Hematopoietic multipotent progenitor cell treated with erythropoietin and hydrocortisone succinate and interleukin-3 and kit ligand, for 17 days (in vitro differentiated cells): ENCODE measurements at places on chromosomes 12 and 14.

DNA sequence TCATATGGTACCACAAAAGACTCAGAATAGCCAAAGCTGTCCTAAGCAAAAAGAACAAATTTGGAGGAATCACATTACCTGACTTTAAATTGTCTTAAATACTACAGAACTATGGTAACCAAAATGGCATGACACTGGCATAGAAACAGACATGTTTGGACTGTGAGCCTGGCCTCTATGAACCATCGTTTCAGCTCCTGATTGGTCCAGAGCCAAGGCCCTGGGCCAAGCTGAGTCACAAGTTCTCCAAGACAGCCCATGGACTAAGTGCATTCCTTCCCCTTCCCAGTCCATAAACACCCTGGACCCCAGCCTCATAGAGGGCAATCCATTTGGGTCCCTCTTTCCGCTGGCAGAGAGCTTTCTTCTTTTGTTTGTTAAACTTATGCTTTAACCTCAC lies 12.1 kb upstream of the PRR4 start:
- no peak for DNase-seq

DNA sequence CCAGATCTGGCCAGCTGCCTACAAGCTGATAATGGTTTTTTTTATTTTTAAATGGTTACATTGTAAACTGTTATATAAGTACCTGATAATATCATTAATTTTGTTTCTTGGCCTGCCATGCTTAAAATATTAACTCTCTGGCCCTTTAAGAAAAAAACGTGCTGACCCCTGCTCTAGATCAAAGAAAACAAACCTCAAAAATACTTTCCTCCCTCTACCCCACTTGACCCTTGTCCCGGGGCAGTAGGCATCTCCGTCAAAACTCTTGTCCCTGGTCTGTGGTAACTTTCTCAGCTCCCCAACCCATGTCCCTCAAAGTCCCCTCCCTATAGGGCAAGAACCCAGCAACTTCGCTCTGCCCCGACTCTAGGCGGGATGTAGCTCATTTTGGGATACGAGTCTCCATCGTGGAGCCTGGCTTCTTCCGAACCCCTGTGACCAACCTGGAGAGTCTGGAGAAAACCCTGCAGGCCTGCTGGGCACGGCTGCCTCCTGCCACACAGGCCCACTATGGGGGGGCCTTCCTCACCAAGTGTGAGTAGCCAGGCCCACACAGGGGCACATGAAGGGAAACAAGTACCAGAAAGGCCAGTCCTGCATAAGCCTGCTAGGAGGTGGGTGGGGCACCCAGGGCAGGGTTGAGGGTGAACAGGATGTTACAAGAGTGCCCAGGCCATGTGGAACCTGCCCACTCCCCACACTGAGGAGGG lies 3.5 kb downstream of the RDH5 start:
- DNase-seq, result no peak

DNA sequence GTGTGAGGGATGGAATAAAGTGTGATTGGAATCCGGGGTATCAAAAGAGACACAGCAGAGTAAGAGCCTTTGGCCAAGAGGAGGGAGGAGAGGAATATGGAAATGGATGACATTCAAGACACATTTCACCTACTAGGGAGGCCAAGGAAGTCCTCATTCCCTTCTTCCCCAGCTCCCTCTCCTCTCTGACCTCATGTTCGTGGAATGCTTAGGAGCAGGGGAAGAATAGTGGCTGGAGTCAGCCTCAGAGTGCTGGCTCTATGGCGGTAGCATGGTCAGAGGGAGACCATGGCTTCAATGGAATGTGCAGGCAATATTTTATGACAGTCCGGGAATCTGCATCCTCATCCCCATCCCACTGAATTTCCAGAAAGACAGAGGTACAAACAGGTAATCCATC lies 196.6 kb downstream of the EGLN3 start:
- no peak for DNase-seq

DNA sequence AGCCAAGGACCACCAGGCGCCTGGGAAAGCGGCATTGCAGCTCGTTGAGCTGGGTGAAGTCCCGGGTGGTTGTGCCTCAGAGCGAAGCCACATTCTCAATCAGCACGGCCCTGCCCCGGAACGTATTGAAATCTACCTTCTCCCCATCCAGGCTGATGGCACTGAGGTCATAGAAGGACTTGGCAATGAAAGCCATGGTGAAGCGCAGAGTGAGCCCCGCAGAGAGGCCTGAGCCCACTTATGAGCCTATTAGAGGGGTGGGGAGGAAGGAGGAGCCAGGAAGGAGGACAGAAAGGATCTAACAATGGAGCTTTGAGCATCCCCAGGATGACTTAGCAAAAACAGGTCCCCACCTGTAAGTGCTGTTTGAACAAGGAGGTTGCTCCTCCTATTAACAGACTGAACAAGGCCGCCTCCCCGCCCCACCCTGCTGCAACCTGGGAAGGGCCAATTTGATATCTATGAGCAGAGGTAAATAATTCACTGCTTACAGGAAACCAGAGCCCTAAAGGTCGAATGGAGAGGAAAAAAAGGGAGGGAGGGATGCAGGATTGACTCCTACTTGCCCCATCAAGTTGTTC lies at the start of gene GPX2:
Gene GPX2 (minus strand): TSS at position 215 of the 581 bp plus-strand sequence. CDS start 19 bp downstream, at position 196.
- DNase-seq, result no peak

DNA sequence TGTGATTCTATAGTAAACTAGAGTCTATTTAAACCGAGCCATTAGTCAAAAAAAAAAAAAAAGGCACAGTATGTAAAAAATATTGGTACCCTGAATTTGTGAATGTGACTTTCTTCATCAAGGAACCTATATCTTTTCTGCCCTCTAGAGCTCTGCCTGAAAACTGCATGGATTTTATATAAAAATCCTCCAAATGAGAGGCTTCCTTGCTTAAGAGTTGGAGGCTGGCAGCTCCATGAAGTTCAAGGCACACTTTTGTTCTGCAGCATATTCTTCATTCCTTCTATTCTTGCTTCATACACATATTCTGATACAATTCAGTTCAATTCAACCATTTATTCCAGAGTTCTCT lies 23.1 kb upstream of the NKX2-8 start:
- DNase-seq, result no peak

DNA sequence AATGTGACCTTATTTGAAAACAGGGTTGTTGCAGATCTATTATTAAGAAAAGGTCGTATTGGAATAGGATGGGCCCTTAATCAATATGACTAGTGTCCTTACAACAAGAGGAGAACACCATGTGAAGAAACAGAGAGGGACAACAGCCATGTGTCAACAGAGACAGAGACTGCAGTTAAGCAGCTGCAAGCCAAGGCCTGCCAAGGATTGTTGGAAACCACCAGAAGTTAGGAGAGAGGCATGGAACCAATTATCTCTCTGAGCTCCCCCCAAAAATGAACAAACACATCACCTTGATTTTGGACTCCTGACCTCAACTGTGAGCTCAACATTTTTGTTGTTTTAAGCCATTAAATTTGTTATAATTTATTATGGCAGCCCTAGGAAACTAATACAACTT lies 214.6 kb upstream of the PRKD1 start:
- DNase-seq, result no peak

- DNase-seq, result no peak
Observed at GRCh38 chr12:27511723-27512045, 12.3 kb upstream of the PPFIBP1 start.

DNA sequence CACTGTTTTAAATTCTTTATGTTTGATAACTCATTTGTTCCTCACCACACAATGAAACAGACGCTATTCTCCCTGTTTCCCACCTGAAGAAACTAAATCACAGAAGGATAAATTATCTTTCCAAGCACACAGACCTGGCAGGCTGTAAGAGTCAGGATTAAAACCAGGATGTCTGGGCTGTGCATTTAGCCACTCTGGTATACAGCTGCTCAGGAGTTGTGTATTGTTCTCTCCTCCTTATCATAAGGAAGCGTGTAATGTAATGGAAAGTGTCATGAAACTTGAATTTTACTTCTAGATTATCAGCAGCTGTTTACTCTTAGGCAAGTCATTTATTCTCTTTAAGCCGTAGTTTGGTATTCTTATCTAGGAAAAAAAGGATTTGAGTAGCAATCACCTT lies 154.8 kb upstream of the LRIG3 start:
- DNase-seq, result no peak

GRCh38 chr14:74636424-74637177 lies 24.6 kb upstream of the LTBP2 start:
- DNase-seq, result no peak

GRCh38 chr14:44165286-44165685 lies 341.8 kb downstream of the FSCB start:
- DNase-seq, result no peak

- DNase-seq, result no peak
Observed at GRCh38 chr12:24173067-24173466, 223.6 kb upstream of the SOX5 start.

- no peak for DNase-seq
Observed at GRCh38 chr12:107568718-107569117, 116.9 kb upstream of the PWP1 start.

- DNase-seq, result no peak
Observed at GRCh38 chr12:119328111-119328510, 6.4 kb upstream of the CCDC60 start.

- DNase-seq, result no peak
Observed at GRCh38 chr12:15811214-15812127, 22.3 kb upstream of the EPS8 start.

DNA sequence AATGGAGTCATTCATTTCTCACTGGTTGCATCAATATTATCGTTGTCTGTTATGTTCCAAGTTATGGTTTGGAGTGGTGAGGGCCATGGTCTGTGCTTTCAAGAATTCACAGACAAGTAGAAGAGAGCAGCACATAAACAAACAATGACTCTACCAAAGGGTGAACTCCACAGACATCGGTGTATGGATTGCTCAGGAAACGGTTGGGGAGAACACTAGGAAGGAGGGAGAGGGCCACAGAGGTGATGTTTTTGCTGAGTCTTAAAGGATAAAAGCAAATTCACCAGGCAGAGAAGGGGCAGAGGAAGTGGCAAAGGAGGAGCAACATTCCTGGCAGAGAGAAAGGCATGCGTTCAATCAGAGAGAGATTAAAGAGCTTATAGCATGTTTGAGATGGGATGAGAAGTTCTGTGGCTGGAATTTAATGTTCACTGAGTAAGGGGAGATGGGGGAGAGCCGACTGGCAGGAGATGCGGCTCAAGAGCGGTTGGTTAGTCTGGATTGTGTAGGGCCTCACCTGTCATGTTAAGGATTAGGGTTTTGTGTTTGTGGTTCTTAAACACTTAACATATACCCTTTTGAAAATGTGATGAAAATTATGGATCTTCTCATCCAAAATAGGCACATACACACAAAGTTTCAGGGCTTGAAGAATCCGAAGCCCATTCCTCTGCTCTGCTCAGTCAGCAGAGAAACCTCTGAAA lies 42.3 kb upstream of the FRMD6 start:
- DNase-seq, result no peak

- DNase-seq, result no peak
Observed at GRCh38 chr12:54502485-54502884, 4.9 kb downstream of the NCKAP1L start.

GRCh38 chr12:94745562-94745961 lies 95.2 kb upstream of the TMCC3 start:
- DNase-seq, result no peak

GRCh38 chr12:4628406-4628805 lies 20.4 kb downstream of the AKAP3 start:
- no peak for DNase-seq

DNA sequence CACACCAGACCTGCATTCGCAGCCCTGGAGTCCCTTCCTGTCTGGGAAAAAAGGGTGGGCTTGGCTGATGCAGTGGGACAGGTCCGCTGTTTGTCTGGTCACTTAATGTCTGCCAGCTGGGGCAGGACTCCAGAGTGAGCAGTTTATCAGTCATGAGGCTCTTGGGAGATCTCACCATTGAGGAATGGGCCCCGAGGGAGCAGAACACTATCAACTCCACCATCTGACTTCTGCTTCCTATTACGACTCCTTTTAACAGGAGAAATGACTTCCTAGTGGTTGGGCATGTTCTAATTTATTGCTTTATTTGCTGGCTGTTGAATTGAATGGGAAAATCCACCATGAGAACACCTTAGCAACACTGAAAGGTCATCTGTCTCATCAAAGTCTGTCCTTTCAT lies 182.5 kb upstream of the RASSF8 start:
- DNase-seq, result no peak

GRCh38 chr12:39723831-39724230 lies 104.2 kb upstream of the ABCD2 start:
- no peak for DNase-seq

DNA sequence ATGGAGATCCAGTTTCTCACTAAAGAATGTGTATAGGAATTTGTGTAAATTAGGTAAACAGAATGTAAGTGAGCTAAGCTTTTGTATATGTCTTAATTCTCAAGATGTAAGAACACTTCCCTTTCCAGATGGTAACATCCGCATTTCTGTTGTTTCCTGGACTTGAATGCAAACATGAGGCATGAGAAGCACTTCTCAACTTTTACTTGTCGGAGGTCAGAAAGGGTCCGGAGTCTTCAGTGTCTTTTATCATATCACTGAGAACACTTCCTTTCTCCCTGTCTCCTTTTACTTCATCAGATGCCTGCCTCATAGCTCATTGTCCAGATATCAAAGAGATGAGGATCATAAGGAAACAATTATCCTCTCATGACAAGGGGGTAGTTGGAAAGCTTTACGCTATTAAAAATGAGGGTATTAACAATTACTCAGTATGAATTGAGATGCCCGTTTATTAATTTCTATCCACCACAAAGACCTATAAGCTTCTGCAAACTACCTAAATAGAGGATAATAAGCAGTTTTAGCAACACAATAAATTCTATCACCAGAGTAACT lies 214.1 kb upstream of the FLRT2 start:
- no peak for DNase-seq

GRCh38 chr12:78534311-78534710 lies 330.3 kb upstream of the SYT1 start:
- no peak for DNase-seq

GRCh38 chr12:31008241-31008761 lies 65.4 kb upstream of the DDX11 start:
- DNase-seq, result no peak

- DNase-seq, result no peak
Observed at GRCh38 chr12:112792301-112792700, 753 bp downstream of the RPH3A start.

DNA sequence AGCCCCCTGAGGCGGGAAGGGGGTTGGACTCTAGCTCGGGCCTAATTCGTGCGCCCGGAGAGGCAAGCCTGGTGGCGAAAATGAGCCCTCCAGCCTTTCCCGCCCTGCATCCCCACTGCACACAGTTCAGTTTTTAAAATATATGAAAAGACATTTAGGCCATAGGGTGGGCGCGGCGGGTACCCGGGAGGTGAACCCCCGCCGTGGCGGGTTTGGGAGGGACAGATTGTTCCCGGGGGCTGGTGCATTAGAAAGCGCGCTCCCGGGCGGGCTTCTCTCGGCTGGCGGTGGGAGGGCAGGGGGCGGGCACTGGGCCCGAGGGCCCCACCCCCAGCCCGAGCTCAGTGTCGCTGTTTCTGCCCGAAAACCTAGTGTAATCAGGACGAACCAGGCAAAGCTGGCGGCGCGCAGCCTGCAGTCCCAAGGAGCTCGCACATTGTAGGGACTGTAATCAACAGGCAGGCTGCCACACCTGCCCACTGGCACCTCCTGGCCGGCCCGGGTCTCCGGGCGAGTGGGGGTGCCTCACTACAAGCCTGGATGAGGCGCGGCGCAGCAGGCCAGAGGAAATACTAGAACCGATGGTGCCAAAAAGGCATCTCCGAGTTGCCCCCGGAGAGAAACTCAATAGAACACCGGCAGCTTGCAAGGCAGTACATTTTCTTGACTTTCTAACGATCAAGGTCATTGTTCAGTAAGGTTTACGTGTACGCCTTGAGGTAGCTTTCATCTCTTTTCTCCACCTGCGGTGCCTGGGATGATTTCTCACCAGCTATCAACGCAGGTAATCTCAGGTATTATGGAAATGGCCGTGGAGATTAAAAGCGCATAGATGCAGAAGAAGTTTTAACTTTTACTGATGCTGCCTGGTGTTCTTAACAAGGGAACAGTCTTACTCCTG lies 764 bp upstream of the SPTB start:
- DNase-seq, result peak; percentile 87
